Esophagus squamous epithelium (tissue), 5 donors: ENCODE measurements at places on chromosomes 6 and 20.

GRCh38 chr6:134193536-134194498 lies 124.1 kb downstream of the SGK1 start:
- no peak for DNase-seq

DNA sequence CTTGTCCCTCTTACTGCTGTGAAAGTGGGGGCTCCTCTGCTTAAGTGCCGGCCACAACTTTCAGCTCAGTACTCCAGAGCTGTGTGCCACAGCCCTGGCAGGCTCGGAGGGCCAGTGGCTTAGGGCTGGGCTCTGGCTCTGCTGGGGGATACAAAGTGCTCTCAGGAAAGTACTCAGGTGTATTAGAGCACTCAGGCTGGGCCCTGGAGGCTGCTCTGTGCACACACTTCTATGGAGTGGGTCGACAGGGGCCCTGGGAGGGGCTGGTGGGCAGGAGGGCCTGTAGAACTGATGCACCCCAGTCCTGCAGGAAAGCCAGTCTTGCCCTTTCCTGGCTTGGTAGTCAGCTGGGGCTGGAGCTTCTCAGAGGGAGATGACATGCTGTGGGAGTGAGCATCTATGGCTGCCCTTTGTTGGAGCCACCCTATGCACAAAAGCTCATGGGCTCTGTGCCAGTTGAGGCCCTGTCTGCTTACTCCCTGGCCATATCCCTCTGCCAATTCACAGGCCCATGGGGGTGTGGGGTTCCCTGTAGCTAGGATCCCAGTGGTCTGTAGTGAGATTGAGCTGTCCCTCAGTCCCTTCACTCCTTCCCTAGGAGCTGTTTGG lies 22.0 kb downstream of the CENPW start:
- DNase-seq, result no peak

DNA sequence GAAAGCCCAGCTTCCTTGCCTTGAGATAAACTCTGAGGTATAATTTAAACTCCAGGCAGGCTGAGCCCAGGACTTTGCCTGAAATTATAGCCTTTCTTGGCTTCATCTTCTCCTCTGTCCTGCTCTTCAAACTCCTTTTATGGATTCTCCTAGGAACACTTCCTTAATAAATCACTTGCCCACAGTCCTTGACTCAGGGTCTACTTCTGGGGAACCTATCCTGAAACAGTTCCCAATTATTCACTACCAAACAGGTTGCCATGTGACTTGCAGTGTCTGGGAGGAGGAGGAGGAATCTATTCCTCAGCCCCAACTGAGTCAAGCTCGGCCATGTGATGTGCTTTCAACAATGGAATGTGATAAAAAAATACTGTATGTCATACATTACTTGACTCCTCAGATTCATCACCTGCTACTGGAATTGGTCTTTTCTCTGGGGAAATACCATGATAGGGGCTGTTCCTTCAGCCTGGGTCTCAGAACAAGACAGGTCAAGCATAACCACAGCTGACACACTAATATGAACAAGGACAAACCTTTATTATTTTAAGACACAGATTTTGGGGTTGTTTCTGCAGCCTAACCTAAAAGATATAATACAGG lies 20.5 kb upstream of the CDKN1A start:
- no peak for DNase-seq

- no peak for DNase-seq
Observed at GRCh38 chr20:32564921-32565734, 20.0 kb downstream of the NOL4L start.

DNA sequence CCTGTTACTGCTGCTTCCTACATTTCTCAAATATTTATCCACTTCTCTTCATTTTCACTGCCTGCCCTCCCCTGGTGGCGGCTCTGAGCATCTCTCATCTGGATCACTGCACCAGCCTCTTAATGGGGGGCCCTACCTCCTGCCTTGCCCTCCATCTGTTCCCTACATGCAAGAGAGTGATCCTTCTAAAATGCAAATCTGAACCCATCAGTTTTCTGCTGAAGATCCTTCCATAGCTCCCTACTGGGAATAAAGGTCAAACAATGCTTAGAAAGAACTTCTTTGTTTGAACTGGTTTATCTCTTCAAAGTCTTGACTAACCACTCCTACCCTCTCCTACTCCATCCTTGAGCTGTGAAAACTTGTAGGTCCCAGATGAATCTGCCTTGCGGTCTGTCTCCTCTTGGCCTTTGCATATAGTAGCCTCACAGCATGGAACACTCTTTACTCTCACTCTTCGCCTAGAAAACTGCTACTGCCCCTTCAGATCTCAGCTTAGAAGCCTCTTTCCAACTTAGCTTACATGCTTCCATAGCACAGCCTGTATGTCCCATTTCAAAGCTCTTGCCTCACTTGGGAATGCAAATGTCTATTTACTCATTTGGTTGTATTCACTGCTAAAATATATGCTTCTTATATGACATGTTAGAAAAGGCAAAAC lies 119.3 kb downstream of the QRSL1 start:
- DNase-seq, result no peak

GRCh38 chr6:75601304-75602245 lies at the start of gene SENP6:
SENP6 (plus strand) TSS chr6:75601880; CDS start chr6:75602525, 645 bp downstream.
- DNase-seq, result peak; percentile 34

GRCh38 chr6:38021571-38021970 lies 202.0 kb downstream of the ZFAND3 start:
- DNase-seq, result no peak

- no peak for DNase-seq
Observed at GRCh38 chr20:2528671-2529271, 7.6 kb upstream of the TMC2 start.

DNA sequence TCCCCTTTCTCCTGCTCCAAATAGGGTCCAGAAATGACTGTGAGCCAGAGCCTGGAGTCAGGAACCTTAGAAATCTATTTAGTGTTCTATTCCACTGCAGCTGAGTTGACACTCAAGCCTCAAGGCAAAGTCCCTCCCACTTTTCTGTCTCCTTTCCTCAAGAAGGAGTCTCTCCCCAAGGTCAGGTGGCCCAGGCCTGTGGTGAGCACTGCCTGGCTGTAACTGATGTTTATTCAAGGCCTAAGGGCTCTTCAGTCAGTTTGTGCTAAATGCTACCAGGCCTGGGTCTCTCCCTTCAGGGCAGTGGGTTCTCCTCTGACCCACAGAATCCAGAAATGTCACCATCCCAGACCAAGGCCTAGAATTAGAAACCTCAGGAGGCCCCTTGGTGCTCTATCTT lies 1042.9 kb upstream of the EPHA7 start:
- DNase-seq, result no peak

GRCh38 chr20:17827759-17828559 lies 128.2 kb downstream of the BANF2 start:
- no peak for DNase-seq

GRCh38 chr6:117389227-117390057 lies 36.3 kb downstream of the ROS1 start:
- DNase-seq, result no peak
